ENCODE measurements at places on chromosomes 6 and 20. TPM values are rescaled to one million over a fixed set of nuclear protein-coding genes. Genes with fewer than 3 reads are reported as not detected.

DNA sequence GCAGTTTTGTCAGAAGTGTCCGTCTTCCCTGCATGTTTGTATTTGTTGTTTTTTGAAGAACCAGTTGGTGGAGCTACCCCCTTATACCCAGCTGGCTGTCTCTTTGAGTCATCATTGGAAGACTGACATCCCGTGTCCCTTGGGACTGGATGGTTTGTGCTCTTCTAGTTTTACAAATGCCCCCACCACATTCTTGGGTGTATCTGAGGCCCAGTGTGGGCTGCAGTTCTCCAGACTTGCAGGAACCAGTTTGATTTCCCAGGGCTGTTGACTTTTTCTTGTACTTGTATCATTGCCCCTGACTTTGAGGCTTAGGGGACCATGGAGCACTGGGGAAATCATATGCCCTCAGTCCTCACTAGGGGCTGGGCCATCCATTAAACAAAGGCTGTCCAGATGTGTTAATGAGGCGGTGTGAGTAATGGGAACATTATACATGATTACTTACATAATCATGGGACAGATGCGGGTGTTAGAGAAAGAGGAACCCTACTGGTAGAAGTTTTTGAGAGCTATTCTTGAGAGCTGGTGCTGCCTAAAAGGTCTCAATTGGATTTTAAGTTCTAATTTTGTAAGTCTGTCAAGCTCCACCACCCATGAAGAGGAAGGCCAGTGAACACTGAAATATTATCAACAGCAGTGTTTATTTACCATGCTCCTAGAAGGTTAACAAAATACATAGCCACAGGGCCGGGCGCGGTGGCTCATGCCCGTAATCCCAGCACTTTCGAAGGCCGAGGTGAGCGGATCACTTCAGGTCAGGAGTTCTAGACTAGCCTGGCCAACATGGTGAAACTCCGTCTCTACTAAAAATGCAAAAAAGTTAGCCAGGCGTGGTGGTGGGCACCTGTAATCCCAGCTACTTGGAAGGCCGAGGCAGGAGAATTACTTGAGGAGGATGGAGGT lies 8.5 kb downstream of the JARID2 start:
- peaks cover 28% of the 10 kb centered on the region for H3K4me1 ChIP-seq
- no peak for DNase-seq

DNA sequence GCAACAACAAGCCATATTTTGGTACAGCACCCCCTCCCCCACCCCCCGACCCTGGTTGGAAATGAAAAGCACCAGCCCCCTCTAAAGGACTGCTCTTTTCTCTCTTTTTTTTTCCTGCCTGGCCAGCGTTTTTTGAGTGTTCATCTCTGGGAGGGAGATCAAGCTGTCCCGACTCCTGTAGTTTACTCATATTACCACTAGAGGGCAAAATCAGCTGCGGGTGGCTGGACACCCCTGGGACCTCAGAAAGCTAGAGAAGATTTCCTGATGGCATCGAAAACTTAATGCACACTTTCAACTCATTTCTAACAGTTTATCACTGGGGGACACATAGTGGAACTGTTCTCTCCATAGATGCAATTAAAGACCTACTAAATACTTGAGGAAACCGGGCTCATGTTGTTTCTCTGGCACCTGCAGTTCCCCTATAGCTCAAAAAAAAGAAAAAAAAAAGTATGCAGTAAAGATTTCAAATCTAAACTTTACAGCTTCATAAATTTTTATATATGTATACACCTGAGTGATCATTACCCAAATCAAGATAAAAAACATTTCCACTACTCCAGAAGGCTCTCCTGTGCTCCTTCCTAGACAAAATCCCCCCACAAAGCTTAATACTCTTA lies 24.4 kb downstream of the CNBD2 start:
- no peaks in the 10 kb centered on the region for H3K27me3 ChIP-seq
- H3K4me1 ChIP-seq, result peaks cover 3% of the 10 kb centered on the region
- H3K36me3 ChIP-seq, result no peaks in the 10 kb centered on the region

- H3K4me1 ChIP-seq, result no peaks in the 10 kb centered on the region
- peaks cover 5% of the 10 kb centered on the region for H3K27me3 ChIP-seq
- no peaks in the 10 kb centered on the region for H3K36me3 ChIP-seq
- no peak overlapping the region for H3K4me3 ChIP-seq
- H3K27ac ChIP-seq, result no peak overlapping the region
Observed at GRCh38 chr20:49543071-49543857, 24.7 kb downstream of the PTGIS start.

Gene PSORS1C1
- 9.4 TPM for polyA plus RNA-seq

Gene DEF6
- 17.4 TPM for polyA plus RNA-seq

Measured in keratinocyte (primary cell).